ENCODE measurements at places on chromosomes 1 and 21.

DNA sequence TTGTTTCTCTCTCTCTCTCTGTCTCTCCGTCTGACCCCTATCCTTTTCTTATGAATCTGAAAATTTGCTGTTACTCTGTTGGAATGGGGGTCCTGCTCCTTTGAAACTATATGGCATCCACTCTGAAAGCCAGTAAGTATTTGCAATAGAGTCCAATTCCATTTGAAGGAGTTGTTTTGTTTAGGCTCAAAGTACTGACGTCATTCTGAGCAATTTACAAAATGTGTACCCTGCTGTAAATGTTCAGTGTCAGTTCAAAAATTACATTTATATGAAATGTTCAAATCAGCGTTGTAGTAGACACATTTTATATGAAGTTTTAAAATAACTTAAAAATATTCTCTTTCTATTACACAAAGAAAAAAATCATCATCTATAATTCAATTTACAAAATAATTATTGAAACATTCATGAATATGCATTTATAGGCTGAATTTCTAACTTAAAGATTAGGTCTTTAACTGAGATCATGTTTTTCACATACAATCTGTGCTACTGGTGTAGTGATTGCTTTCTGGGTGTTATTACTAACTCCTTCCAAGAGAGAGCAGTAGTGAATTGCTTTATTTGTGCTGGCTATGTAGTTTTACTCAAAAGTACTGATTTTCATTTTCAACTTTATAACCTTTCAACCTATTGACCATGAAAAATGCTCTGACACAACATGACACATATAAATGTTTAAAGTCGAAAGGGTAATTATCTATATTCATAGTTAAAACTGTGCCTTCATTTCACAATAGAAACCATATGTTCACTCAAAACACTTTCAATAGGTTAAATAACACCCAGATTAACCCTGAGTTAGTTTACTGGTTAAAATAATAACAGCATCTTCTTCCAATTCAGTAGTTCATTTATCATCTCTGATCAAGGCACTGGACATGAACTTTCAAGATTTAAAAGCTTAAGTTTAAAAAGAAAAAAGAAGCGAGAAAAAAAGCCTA is 253.1 kb upstream of the ADGRL4 start:
- no peak for DNase-seq

DNA sequence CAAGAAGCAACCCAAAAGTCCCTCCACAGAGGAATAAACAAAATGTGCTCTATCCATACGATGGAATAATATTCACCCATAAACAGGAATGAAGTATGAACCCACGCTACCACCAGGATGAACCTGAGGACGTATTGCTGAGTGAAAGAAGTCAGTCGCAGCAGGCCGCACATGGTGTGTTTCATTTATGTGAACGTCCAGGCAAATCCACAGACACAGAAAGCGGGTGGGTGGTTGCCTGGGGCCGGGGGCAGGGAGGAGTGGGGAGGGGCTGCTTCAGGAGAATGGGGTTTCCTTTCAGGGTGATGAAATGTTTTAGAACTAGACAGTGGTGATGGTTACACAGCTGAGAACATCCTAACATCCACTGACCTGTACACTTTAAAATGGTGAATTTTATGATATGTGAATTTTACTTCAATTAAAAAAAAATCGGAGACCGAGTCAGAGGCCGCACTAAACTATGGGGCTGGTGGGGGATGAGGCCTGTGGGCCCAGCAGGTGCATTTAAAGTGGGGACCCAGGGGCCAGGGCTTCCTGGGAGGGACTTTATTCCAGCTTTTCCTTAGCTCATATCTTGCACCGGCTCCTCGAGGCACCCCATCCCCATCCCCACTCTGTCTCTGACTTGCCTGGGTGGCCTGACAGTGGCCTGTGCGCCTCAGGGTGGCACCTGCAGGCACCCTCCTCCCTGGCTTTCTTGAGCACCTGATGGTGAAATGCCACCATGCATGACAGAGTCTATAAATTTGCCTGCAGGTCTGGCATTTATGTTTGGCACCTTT is 392.6 kb upstream of the VAMP3 start:
- DNase-seq, result no peak

DNA sequence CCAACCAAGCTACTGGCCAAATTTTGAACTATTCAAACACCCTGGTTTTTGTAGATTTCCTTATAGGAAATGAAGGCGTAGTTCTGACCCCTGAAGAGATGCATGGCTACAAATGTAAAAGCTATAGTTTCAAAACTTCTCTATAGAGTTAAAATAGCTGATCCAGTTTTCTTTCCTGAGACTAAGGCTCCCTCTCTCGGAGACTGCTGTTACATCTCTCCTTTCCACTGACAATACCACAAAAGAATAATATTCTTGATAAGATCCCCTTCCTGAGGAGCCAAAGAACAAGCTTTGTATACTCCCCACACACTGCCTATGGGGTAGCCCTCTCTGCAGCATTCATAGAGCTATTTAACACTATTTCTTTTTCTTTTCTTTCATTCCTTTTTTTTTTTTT is 6.7 kb upstream of the CFAP126 start:
- DNase-seq, result no peak

DNA sequence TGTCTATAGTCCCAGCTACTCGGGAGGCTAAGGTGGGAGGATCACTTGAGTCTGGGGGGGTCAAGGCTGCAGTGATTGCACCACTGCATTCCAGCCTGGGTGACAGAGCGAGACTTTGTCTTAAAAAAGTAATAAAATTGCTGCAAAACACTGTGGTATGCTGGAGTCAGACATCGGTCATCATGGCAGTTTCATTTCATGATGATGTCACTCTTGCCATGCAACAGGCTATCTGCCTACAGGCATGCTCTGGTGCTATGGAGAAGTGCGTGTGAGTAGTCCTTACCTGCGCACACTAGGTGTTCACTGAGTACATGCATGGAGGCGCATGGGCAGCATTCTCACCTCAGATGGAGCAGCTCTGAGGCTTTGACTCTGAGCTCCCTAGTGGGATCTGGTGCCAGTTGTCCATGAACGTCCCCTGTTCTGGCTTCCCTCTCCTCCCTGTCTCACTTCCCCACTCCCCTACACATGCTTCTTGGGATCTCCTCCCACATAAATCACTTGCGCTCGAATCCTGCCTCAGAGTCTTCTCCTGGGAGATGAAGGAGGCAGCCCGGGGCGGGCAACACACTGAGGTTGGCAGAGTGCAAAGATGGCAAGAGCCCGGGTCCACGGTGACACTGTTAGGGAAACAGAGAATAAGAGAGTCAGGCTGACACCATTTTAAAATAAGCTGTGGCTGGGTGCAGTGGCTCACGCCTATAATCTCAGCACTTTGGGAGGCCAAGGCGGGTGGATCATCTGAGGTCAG is 10.4 kb upstream of the CELA3B start:
- DNase-seq, result no peak

DNA sequence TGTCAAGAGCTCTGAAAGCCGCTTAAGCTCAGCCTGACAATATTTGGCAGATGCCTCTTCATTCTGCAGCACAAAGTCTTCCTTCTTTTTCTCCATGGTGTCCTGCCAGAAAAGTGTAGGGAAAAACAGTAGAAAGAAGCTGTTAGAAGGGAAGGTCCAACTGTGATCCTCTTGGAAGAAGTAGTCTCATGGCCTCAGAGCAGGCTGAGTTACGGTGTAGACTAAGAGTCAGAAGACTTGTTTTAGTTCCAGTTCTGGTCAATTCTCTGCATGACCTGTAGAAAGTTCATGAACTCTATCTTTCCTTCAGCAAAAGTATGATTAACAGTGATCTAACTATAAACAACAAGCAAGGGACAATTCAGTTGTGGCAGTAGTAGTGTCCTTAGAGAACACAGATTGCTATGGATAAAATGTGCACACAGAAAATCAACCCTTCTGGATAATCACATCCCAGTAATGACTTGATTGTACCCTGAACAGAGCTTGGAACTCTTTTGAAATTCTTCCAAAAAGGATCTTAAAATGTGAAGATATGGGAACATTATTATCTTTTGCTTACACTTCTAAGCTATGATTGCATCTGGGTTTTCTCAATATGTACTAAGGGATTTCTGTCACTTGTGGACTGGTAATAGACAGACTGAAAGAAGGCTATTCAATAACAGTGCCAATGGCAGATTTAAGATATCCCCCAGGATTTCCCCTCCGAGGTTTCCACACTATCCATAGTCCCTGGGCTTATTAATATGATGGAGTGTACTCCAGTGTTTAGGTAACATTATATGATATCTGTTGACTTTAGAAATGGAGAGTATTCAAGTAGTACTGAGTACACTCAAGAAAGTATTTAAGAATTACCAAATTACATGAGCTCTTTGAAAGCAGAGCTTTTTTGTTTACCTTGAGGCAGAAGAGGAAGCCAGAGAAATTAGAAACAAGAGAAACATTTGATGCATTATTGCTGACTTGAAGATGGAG is 22.1 kb upstream of the GBP2 start:
- DNase-seq, result no peak

DNA sequence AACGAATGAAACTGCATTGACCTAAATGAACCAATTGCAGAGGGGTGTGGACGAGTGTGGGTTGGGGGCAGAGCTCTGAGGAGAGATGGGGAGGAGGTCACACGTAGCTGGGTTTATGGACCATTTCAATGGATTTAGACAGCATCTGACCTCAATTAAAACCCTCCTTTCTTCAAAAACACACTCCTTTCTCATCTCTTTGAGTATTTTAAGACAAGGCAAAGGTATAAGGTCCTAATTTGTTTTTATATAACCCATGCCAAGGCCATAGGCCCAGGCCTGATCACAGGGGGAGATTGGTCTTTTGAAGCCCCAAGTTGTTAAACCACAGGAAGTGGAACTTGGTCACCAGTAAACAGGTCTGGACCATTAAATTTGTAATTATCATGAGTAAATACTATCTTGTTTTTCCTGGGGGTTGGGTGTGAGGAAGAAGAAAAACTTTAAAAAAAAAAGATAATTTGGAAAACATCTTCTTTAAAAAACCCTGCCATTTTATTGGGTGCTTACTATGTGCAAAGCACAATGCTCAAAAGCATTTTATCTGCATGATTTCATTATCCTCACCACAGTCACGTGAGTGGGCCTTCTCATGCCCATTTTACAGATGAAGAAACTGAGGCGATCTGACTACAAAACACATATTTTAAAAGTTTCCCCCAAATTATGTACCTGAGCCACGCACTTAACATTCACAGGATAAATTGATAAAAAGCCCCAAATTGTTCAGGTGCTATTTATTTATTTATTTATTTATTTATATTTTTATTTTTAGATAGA is 8.9 kb upstream of the INAVA start:
- no peak for DNase-seq

DNA sequence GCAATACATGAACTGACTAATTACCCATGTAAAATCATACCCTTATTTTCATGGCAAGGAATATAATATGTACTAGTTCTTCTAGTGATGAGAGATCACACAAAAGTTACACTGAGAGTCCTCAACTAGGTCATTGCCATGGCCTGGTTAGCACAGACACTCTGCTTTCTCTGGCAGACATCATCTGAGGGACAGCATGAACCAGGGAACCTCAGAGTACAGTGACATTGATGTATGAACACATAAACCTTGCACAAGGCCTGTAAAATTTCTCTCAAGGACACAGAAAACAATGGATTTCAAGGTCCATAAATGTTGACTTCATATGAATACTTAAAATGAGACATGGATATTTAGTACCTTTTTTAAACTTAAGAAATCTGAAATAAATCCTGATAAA is 108.8 kb upstream of the MAGI3 start:
- DNase-seq, result no peak

All from CD8-positive, alpha-beta memory T cell (primary cell).